ENCODE measurements at places on chromosomes 5 and 9. TPM values are rescaled to one million over a fixed set of nuclear protein-coding genes. Genes with fewer than 3 reads are reported as not detected.

- DNase-seq = peak; percentile 55
Measured at GRCh38 chr5:95864944-95865504, 42.5 kb upstream of the GLRX start.

- DNase-seq = no peak
Measured at GRCh38 chr9:91126761-91127445, 234.8 kb downstream of the AUH start.

- no peak for DNase-seq
Measured at GRCh38 chr9:129777769-129778130, 24.9 kb upstream of the PTGES start.

DNA sequence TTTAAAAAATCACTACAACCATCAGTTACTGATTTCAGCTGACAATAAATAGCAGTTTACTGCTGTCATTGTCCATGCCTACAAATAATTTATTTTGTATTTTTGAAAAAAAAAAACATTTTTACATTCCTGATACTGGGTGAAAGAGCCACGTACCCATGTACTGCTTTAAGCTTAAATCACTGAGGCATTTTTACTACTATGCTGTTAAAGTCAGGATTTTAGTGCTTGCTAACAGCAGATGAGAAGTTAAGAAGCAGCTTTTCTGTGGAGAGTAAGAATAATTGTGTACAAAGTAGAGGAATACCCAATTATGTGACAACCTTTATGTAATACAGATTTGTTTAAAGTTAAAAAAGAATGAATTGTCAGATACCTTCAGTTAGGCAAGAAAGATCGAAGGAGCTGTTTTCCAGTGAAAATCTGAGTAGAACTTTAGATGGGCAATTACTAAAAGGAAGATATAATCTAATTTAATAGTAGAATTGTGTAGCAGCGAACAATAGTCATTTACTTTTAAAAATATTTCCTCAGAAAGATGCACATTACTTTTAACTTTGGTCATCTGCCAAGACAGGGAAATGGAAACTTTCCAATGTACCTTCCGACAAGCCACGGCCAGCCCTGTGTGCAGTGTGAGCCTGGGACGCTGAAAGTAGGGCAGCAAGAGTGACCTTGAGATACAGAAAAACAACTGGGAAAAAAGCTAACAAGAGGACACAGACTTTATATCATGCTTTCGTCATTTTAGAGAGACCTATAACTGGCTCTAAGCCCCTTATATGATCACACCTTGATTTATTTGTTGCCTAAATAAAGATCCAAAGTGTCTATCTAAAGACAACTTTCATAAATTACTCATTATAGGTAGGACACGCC, 39.9 kb downstream of the RHOBTB3 start:
- DNase-seq = no peak

DNA sequence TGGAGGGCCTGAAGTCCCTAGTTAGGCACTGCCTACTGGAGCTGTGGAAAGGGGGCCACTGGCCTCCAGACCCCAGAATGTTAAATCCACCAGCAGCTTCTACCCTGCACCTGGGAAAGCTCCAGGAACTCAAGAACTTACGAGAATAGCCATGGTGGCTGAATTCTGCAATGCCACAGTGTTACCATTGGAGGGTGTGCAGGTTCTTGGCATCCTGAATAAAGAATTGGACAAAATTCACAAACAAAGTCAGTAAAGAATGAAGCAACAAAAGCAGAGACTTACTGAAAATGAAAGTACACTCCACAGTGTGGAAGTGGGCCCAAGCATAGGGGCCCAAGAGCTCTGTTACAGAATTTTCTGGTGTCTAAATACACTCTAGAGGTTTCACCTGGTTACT, 107.0 kb downstream of the PRDM9 start:
- DNase-seq = no peak

DNA sequence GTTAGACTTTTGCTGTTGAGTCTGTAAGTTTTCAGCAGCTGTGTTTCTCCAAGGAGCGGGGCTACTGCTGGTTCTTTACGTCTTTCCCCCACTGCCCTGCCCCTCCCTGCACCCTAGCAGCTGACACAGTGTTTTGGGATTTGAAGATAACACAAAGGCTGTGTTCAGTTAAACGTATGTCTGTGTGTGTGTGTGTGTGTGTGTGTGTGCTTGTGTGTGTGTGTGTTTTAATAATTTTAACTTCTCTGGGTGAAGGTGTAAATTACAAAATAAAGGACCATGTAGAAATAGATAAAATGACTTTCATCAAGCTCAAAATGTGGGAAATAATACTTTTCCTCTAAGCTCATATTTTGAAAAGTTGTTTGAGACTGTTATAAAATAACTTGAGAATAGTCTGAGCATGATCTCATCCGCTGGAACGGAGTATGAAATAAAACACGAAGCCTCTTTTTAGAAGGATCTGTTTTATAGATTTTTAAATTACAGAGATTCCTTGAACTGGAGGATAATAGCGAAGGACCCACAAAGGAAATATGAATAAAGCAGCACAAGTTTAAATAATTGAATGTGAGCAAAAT, 10.9 kb downstream of the ABL1 start:
- DNase-seq = no peak

GRCh38 chr5:136374003-136374402, 8.7 kb upstream of the TRPC7 start:
- no peak for DNase-seq

The SMIM33 gene
- 3.7 TPM for total RNA-seq

The SPRY4 gene
- total RNA-seq = 9.5 TPM

The SCGB3A2 gene
- total RNA-seq = not detected

The ATP10B gene
- 137 TPM for total RNA-seq

The NDUFB6 gene
- 44.2 TPM for total RNA-seq

The PCDHB15 gene
- 1.1 TPM for total RNA-seq

The CDHR2 gene
- total RNA-seq = 141 TPM

Data from left colon (tissue), 2 donors.